ENCODE measurements at places on chromosomes 7 and 10.

DNA sequence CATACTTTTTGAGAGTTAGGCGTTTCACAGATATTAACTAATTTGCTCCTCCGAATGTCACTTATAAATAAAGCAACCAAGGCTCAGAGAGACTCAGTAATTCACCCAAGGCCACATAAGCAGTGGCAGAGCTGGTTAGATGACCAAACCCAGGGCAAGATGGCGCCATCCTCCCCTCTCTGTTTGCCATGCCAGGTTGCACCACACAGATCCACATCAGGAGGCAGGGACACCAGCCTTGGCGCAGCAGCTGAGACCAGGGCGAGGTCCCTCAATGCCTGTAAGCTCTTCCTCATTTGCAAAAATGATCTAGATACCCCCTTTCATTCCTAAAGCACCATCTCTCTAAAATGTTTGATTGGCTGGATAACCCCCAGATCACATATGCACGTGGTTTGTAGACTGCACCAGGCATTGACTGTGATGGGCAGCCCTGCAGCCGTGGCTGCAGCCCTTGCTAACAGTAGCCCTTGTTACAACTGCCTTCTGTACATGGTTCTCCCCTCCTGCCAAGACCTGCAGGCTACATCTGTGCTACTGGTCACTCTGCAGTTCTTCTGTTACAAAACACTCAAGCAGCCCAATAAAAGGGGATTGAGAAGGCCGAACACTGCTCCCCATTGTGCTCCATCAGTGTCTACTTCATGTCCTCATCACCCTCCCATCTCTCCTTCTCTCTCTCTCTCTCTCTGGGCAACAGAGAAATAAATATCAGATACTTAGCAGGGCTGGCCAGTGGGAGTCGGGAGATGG lies 298.6 kb downstream of the PRPF18 start:
- no peak for DNase-seq

DNA sequence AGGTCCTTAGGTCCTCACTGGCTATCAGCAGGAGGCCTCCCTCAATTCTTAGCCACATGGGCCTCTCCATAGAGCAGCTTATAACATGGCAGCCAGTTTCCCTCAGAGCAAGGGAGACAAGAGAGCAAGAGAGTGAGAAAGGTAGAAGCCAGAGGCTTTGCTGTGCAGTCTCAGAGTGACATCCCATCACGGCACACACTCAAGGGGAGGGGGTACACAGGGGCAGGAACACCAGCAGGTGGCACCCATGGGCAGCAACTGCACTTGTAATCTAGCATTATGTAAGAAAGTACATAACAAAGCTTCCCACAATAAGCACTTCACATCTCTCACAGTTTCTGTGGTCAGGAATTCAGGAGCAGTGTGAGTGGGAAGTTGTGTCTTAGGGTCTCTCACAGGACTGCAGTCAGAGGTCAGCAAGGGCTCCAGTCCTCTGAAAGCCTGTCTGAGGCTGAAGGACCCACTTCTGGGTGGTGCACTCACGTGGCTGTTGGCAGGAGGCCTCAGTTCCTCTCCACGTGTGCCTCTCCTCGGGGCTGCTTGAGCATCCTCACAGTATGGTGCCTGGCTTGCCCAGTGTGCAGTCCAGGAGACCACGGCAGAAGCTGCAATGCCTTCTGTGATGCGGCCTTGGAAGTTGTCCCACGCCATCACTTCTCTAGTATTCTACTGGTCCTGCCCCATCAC lies 159.4 kb downstream of the OAT start:
- no peak for DNase-seq

GRCh38 chr7:131124001-131124629 lies 203.6 kb upstream of the MKLN1 start:
- DNase-seq: peak; percentile 48

DNA sequence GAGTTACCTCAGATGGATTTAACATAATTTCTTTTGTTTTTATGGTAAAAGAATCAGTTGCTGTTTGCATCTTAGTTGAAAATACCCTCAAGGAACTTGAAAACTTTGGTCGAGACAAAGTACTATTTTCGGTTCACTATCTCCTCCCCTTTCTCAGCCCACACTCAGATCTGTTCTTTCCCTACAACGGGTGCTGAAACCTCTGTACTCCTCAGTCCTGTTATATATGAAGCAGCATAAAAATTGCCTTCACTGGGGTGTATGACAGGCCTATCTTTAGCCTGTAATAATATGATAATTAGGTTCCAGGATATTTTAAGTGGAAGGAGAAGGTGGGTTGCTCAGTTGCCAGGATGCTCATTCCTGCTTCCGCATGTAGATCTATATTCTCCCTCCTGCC lies 105.2 kb upstream of the NOBOX start:
- no peak for DNase-seq

GRCh38 chr7:121081327-121081936 lies 92.9 kb downstream of the CPED1 start:
- DNase-seq: no peak

DNA sequence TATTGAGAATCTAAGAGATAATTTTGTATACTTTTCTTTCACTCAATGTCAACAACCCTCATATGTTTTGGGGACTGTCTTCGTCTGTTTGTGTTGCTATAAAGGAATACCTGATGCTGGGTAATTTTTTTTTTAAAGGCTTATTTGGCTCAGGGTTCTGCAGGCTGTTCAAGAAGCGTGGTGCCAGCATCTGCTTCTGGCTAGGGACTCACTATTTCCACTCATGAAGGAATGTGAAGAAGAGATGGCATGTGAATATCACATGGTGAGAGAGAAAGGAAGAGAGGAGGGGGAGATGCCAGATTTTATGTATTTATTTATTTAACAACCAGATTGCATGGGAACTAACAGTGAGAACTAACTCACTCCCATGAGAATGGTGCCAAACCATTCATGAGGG lies 827.4 kb upstream of the PHF14 start:
- DNase-seq: no peak

DNA sequence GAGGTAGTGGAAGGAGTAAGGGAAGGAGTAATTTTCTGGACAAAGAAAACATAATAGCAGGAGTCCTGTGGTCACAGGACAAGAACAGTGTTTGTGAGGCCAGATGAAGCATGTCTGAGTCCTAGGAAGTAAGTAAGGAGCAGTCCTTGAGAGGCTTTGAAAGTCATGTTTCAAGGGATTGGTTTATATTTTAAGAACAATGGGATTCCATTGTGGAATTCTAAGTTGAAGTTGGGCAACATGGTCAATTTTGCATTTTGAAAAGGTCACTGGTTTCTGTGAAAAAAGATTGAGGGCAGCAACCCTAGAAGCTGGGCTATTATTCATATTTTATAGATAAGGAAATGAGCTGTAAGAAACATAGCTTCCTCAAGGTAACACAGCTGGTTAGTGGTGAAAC lies 10.8 kb upstream of the SLC25A28 start:
- DNase-seq: no peak

GRCh38 chr7:131152766-131153165 lies 174.9 kb upstream of the MKLN1 start:
- no peak for DNase-seq

DNA sequence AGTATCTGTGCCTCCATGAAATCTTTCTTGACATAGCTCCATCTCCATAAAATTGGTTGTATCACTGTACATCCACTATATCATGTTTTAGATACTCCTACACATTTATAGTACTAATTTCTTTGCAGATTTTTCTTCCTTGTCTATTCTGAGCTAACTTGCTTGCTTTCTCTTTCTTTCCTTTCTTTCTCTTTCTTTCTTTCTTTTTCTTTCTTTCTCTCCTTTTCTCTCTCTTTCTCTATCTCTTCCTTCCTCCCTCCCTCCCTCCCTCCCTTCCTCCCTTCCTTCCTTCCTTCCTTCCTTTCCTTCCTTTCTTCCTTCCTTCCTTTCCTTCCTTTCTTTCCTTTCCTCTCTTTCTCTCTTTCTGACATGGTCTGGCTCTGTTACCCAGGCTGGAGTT lies 23.7 kb downstream of the TASOR2 start:
- DNase-seq: no peak

DNA sequence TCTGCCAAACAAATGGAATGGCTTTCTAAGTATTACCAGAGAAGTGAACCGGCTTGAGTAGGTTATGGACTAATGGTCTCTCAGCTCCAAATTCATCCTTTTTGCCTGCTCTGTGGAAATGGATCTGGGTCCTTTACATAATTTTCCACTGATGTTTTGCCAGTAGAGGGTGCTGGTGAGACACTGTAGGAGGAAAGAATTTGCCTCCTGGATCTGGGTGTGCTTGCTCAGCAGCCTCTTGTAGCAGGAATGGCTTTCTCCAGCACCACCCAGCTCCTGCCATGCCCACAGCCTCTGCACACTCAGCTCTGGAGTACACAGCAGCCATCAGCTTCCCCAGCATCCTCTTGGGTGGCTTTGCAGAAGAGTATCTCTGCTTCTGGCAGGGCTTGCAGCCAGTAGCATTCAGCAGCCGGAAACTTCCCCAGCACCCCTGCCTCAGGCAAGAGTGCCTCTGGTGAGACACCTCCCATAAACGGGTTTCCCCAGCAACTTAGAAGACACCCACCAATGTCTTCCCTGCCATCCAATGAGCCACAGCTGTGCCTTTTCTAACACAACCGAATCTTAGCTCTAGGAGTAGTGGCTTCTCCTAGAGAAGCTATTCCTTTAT lies 235.0 kb upstream of the PLPP4 start:
- DNase-seq: peak; percentile 12

DNA sequence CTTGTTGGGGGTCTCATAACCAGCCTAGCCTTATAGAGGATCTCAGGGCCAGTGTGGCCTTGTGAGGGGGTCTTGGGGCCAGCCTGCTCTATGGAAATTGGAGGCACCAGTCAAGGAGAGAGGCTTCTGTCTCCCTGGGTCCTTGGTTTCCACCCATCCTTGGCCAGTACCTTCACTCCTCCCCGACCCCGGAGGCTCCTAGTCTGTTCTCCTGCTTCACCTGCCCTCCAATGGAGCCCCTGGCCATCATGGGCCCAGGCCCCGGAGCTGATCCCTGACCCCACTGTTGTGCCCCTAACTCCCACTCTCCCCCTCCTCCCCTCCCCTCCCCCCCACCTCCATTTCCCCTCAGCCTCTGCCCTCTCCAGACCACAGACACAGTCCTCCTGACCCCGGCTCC lies 29.7 kb downstream of the RASGEF1A start:
- DNase-seq: no peak

DNA sequence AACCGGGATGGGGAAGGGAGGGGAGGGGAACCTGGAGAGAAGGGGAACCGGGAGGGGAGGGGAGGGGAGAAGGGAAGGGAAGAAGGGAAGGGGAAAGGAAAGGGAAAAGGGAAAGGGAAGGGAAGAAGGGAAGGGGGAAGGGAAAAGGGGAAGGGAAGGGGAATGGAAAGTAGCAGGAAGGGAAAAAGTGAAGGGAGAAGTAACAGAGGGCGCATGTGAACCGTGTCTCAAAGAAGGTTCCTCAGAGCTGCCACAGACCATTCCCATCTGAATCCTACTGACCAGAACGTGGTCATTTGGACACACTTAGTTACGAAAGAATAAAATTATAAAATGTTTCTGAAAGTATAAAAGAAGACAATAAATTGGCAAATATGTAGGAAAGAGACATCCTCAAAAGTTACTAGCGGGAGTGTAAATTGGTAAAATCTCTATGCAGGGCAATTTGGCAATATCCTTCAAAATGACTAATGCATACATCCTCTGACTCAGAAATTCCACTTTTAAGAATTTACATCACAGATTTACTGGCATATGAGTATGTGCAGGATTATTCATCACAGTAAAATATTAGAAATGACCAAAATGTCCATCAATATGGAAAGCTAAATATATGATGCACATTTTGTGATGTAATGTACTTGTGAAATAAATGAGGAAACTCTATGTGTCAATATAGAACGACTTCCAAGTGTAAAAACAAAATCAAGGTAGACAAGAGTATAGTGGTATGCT lies 12.9 kb downstream of the C10orf67 start:
- no peak for DNase-seq

DNA sequence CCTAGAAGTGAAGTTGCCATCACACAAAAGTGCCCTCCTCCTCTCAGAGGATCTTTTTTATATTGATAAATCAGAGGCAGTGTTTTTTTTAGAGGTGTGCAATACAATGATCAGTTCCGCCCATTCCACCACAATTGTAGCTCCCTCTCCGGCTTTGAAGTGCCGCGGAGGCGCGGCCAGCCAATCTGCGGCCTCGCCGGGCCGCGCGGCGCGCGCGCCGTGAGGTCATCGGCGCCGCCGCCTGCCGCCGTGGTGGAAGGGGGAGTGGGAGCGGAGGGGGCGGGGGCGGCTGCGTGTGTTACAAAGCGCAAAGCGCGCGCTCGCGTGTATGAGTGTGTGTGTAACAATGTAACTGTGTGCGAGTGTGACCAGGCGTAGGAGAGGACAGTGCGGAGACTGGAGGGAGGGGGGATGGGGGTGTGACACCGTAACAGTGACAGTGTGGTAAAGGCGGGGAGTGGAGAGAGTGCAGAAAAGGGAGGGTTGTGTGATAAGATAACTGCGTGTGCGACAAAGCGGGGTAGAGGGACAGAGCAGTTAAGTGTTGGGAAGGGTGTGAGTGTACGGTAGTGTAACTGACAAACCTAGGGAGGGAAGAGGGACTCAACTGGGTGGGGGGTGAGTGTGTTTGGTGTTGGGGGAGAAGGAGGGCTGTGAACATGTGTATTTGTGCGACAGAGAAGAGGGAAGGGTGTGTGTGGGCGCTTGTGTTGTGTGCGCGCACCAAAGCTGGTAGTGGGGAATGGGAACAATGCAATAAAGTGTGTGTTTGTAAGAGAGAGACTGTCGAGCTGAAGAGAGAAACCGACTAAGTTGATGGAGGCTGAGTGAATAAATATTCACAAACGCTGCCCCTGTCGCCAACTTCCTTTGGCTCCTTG lies at the start of gene SP8:
Gene SP8, minus strand, starts transcription at position 108 of the 881 bp plus-strand sequence. Its CDS starts 88 bp downstream, at position 20.
- DNase-seq: no peak

DNA sequence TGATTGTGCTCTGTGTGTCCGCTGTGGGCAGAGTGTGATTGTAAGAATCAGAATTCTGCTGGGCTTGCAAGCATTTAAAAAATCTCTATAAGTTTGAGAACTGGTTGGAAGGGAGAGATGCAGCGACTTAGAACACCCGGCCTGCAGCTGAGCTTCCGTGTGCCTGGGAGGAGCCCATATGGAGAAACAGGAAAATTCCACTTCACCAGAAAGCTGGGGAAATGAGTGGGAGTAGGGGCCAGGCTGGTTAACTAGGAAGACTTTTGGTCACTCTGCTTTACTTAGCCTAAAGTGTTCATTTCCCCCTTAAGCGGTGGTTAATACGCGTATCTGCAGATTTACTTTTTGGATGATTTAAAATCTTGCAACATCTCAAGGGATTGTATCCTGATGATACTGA lies 72.2 kb downstream of the TCF7L2 start:
- DNase-seq: no peak
